ENCODE measurements at places on chromosomes 5 and 9.

DNA sequence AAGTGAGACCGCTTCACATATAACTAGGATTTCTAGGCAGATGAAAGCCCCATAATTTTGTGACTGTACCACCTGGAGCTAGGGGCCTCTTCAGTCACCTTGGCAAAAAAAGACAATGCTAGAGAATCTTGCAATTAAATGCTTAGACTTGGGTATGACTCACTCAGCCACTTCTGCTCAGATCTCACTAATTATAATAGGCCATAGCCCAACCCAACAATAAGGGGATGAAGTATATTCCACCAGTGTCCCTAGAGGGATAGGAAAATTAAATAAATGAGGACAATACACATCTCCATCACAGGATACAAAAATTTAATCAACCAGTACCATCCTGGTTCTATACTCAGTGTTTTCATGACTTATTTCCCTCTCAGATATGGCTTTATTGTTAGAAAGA, 1079.9 kb upstream of the C9orf72 start:
- DNase-seq: no peak

- no peak for DNase-seq
Observed at GRCh38 chr5:60332244-60333004, 367.5 kb downstream of the DEPDC1B start.

GRCh38 chr9:130030651-130031127, 12.3 kb downstream of the FNBP1 start:
- DNase-seq: no peak

DNA sequence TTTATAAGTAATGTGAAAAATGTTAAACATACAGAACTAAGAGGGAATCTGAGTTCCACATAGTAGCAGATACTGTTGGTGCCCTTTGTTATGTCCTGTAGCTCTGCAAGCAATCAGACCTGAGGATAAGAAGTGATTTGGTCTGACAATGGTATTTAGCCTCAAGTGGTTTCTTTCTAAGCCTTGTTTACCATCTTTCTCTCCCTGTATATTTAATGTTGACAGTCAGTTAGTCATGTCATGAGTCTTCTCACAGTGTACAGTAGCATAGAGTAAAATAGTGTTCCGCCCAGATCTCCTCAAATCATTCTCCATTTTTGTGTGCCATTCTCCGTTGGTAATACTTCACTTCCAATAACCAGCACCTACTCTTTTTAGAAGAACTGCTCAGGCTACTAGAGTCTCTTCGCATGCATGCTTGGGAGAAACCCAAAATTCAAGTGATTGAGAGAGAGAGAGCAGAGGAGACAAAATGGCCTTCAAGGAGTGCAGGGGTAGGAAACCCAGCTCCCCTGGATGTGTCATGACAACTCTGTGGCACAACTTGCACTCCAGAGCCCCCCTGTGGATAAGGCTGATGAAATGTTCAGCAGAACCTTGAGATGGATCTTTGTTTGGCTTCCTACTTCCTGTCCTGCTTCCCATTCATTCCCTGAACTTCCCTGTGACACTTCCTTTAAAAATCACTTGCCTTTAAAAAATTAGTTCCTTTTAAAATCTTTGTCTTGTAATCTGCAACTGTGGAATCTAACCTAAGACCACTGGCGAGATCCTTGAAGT, 129.2 kb upstream of the FST start:
- DNase-seq: no peak

DNA sequence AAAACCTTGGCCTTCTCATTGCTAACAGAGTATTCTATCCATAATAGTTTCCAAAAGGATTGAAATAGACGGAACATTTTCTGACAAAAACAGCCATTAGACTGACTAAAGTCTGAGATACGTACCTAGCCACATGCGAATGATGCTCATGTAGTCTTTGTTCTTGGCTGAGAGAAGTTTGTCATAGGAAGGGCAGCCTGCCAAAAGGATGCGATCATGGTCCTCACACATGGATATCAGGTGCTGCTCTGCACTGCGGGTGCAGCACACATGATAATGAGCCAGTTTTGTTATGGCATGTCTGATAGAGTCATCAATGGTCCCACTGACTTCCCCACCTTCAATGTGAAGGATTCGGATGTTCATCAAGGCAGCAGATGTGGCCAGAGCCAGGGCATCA, 12.3 kb downstream of the GNE start:
- no peak for DNase-seq

DNA sequence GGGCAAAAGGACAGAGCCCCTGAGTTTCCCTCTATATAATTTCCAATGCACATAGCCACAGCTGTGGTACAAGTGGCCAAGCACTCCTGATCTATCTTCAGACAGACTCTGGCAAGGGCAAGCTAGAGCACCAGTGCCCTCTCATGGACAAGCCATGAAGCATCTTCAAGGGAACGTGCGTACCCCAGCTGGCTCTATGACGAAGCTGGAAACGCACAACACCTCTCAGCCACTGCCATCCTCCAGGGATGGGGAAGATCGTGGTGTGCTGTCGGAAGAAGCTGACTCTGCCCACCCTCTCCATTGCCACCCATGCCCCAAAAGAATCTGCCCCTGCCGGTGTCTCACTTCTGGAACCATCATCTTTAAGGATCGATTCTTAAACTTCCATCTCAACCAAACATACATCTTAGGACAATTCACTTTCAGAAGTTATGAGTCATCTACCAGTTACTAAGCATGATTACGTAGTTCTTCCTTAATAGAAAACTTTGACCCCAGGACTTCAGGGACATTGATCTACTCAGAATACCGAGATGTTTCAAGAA, 482.9 kb downstream of the AGTPBP1 start:
- DNase-seq: peak; percentile 4

DNA sequence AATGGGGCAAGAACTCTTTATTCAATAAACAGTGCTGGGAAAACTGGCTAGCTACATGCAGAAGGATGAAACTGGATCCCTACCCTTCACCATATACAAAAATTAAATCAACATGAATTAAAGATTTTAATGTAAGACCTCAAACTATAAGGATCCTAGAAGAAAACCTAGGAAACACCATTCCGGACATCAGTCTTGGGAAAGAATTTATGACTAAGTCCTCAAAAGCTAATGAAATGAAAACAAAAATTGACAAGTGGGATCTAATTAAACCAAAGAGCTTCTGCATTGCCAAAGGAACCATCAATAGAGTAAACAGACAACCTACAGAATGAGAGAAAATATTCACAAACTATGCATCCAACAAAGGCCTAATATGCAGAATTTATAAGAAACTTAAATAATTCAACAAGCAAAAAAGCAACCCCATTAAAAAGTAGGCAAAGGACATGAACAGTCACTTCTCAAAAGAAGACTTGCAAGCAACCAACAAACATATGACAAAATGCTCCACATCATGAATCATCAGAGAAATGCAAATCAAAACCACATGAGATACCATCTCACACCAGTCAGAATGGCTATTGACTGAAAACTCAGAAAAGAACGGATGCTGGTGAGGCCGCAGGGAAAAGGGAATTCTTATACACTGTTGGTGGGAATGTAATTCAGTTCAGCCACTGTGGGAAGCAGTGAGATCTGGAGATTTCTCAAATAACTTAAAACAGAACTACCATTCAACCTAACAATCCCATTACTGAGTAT, 104.3 kb upstream of the MAP3K1 start:
- DNase-seq: no peak

- no peak for DNase-seq
Observed at GRCh38 chr9:89655990-89656657, 51.3 kb downstream of the GADD45G start.

DNA sequence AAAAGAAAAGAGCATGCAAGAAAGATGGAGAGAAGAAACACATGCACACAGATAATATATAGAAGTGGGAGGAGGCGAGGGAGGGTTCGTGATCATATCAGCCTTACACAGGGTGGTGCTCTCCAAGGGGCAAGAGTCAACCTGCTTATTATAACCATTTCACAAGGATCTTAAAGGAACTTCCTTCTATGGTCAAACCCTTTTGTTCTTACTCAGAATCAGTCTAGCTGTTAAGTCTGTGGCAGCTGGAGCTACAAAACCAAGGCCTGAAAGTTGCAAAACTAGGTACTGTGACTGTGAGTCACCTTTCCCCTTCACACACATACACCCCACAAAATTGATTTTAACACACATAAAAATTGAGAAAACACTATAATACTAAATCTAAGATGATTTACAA, 18.5 kb upstream of the ERMP1 start:
- DNase-seq: peak; percentile 58

Measured in stimulated activated CD4-positive, alpha-beta T cell treated with anti-CD3 and anti-CD28 coated beads, Interleukin-1b, Interleukin-23, amount 100 ng/mL, for 48 hours (primary cell).